ENCODE measurements at places on chromosomes 3 and 15. TPM values are rescaled to one million over a fixed set of nuclear protein-coding genes. Genes with fewer than 3 reads are reported as not detected.

DNA sequence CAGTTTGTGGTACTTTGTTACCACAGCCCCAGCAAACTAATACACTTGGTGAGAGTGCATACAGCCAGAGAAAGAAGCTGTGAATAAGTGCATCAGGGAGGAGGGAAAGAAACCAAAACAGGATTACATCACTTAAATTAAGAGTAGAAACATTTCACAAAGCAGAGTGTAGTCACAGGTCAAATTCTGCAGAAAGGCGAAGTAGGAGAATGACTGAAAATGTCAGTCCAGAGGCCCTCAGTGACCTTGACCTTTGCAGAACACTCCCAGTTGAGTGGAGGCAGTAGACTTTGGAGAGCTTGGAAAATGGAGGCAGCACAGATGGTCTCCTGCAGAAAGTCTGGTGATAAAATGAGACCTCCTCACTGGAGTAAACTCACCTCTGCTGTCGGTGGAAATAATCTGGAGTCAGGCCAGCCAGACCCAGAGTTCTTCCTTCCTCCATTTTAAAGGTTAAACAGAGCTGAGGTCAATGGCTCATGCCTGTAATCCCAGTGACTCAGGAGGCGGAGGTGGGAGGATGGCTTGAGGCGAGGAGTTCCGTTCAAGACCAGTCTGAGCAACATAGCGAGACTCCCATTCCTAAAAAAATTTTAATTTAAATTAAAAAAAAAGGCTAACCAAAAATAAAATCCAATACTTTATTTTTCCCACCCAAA, 5.0 kb downstream of the CD86 start:
- no peak for DNase-seq

- DNase-seq = peak; percentile 59
Observed at GRCh38 chr3:76497636-76498035, 542.3 kb upstream of the ROBO2 start.

GRCh38 chr15:85746641-85747040, 48.1 kb downstream of the KLHL25 start:
- DNase-seq = no peak

DNA sequence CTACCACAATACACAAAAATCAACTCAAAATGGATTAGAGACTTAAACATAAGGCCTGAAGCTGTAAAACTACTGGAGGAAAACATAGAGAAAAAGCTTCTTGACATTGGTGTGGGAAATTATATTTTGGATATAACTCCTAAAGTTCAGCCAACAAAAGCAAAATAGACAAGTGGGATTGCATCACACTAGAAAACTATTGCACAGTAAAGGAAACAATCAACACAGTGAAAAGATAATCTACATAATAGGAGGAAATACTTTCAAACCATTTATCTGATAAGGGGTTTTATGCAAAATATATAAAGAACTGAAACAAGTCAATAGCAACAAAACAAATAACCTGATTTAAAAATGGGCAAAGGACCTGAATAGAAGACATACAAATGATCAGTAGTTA, 37.6 kb upstream of the TP63 start:
- no peak for DNase-seq

Gene DTWD1
- total RNA-seq = 10.6 TPM

Gene ARGFX
- total RNA-seq = not detected

Gene GPR149
- not detected for total RNA-seq

Gene CTDSPL
- 26.7 TPM for total RNA-seq

Gene GOLGA6L2
- not detected for total RNA-seq

Gene IQCF6
- not detected for total RNA-seq

All from epithelial cell of proximal tubule (primary cell).